Foreskin keratinocyte (primary cell): ENCODE measurements at places on chromosomes 1 and 21.

- DNase-seq = no peak
Observed at GRCh38 chr1:44740179-44740617, 561 bp downstream of the KIF2C start.

DNA sequence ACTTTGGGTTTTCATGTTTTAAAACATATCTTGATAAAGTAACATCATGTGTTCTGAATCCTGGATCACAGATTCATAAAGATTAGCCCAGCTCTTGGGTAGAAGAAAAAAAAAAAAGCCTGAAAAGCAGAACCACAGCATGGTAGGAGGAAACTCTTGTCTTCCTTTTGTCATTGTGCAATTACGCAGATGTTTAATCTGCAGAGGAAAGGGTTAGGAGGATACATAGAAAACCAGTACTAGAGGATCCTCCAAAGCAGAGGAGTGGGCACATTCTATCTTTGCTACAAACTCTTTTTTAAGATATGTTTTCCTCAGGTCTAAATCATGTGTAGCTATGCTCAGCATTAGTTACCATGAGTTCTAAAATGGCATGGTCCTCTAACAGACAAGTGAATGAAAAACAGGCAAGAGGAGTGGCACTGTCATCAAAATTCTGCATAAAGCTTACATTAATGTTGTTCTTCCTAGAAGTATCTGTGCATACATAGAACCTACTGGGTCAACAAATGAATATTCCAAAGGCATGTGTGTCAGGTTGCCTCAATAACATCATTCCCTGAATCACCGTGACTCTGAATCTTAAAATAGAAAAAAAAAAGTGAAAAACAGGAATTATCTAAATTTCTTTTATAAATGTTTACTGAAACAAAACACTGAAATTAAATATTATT is 107.0 kb downstream of the NME7 start:
- DNase-seq = no peak

GRCh38 chr1:31587720-31588423 is 11.6 kb downstream of the TINAGL1 start:
- peak; percentile 53 for DNase-seq

GRCh38 chr1:109821221-109821669 is 57.5 kb upstream of the EPS8L3 start:
- peak; percentile 79 for DNase-seq

GRCh38 chr1:245142976-245143375 is 11.8 kb upstream of the KIF26B start:
- DNase-seq = no peak

- DNase-seq = no peak
Observed at GRCh38 chr1:20448671-20449071, 37.3 kb downstream of the CAMK2N1 start.

DNA sequence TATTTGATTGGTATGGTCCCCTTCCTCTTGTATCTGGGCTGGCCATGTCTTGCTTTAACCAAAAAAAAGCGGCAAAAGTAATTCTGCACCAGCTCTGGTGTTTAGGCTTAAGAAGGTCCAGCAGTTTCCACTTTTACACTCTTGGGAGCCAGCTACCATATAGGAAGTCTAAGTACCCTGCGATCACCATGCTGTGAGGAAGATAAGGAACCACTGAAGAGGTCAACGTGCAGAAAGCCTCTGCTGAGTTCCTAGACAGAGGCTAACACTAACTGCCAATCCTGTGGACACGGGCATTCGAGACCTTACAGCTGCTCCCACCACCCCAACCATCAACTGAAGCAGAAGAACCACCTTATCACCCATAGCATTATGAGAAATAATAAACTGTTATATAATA is 331.4 kb downstream of the VAV3 start:
- DNase-seq = no peak

GRCh38 chr1:153540394-153541361 is at the start of gene S100A5:
TSS of gene S100A5 (minus strand) at chr1:153540934. CDS start at chr1:153540191, 743 bp downstream.
- peak; percentile 59 for DNase-seq

- DNase-seq = no peak
Observed at GRCh38 chr1:24564695-24565094, 8.8 kb downstream of the NCMAP start.

DNA sequence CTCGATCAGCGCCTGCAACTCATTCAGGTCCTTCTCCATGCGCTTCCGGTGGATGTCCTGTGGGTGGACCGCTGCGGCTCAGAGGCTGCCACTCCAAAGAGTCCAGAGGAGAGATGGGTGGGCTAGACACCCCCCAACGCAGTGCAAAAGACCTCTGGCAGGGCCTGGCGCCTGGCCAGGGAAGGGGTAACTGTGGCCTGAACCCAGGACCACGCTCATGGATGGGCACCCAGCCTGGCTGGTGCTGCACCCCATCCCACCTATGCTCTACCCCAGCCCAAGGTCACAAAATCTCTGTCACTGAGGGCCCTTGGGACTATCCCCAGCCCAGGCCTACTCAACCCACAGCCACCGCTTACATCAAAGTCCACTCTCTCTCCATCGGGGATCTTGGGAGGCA is 12.2 kb downstream of the TNNT2 start:
- DNase-seq = no peak

DNA sequence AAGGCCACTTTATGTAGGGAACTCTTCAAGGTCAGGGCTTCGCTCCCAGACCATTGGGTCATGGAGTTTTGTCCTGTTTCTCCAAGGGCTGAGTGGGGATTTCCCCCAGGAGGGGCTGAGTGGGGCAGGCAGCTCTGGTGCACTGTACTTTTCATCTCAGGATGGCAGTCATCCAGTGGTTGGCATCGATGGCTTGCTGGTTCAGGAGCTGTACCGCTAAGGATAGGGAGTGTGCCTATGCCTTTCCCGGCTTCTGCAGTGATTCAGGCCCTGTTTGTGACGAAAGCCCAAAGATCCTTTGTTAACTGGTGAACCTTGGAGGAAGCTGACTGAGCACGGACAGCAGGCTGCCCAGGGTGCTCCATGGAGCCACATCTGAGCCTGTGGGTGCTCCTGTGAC is 100.1 kb upstream of the GADD45A start:
- no peak for DNase-seq

- no peak for DNase-seq
Observed at GRCh38 chr1:172394811-172395210, 25.7 kb upstream of the C1orf105 start.

DNA sequence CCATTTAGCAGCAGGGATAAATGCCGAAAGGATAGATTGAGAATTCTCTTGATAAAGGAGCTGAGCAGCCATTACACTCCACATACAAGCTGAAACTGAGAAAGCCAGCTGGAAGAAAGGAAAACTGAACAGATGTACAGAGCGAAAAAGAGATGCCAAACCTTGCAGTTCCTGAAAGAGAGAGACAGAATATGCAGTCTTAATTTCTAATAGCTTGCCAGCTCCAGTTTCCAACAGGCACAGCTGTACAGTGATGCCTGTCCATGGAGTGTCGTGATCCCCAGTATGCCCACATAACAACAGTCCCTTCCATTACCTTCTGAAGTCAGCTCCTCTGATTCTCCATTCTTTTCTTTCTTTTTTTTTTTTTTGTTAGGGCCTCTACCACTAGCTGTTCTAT is 22.7 kb downstream of the ABL2 start:
- no peak for DNase-seq

DNA sequence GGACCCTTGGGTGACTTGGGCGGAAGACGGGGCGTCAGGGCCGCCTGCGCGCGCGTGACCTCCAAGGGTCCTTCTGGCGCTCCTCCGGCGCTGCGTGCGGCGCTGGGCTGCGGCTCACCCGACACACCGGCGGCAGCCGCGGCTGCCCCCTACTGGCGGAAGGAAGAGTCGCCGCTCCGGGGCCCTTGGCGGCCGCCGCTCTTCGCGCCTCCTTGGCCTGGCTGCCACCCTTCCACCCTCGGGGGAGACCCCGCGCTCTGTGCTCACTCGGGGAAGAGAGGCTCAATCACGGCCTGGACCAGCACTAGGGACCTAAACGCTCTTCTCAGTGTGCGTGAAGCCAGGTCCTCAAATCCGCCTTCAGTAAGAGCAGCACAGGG is 89.7 kb downstream of the DMRTA2 start:
- DNase-seq = peak; percentile 15

GRCh38 chr1:62989497-62989896 is 205.6 kb downstream of the ATG4C start:
- DNase-seq = no peak

GRCh38 chr1:93093332-93094006 is 14.4 kb downstream of the MTF2 start:
- DNase-seq = no peak
